NCI-H526 (cell line): ENCODE measurements at places on chromosomes 4 and X.

DNA sequence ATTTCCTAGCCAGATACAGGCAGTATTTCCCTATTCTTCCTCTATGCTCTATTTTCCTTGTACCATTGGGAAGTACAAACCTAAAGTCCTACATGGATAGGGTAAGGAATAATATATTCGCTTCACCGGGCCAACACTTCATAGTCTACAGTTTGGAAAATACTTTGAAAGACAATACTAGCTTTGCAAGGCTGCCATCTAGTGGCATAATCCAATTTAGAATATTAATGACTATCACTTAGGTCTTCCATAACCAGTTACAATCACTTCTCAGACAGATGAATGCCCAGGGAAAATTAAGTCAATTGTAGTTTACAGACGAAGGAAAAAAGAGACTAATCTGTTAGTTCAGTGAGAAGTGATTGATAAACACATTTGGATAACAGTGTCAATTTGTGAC, 141.0 kb upstream of the FAM47C start:
- peak; percentile 76 for DNase-seq

DNA sequence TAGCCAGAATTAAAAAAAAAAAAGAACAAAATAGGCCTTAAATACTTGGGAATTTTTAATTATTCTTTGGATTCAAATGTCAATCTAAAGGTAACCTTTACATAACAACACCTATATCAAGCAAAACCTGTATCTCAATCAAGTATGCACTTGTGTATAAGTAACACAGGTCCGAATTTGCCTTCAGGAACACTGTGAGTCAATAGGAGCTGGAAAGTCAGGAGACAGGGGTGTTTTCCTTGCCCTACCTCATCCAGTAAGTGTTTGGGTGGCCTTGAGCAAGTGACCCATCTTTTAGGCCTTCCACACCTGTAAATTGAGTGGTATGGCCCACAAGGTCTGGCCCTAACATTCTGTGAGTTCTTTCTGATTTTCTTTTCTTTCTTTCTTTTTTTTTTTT, 40.8 kb upstream of the VEGFD start:
- no peak for DNase-seq

- DNase-seq = no peak
Measured at GRCh38 chr4:99361268-99361898, 8.8 kb upstream of the ADH1C start.

- no peak for DNase-seq
Measured at GRCh38 chr4:95869961-95870500, 30.1 kb downstream of the PDHA2 start.

DNA sequence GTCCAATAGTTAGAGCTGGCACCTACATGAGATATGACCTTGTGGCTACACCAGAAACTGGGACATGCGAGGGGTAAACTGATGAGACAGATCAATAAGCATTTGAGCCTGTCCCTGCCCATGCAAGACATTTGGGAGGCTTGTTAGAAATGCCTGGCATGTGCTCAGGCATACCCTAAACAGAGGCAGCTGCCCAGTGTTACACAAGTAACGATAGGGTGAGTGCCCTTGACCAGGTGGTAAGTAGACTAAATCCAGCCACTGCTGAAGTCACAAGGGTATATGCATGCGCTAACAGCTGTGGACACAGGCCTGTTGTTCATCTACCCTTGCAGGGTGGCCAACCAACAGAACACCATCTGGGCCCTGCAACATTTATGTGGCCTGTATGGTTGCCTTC, 56.1 kb upstream of the CCDC149 start:
- DNase-seq = no peak

DNA sequence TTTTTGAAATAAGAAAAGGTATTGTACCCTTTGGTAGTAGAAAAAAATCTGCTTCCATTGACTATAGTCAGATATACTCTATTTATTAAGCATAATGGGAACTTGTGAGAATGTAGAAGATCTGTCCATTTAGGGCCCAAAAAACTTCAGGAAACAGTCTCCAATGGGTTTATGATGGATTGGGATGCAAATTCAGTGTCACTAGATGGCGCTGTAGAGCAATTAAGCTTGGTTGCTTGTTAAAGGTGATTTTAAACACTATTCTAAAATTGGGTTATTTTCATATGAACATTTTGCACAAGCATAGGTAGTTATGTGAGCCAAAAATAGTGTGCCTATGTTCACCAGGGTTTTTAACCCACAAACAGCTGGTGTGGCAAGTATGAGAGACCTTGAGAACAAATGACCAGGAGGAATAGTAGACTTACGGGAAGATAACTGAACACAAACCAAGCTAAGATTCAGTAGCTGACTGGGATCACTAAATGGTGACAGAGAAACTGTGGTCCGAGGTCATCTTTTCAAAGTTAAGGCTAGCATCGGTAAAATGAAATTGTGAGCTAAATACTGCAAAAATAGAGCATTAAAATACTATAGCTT, 80.3 kb upstream of the LSM6 start:
- peak; percentile 8 for DNase-seq

DNA sequence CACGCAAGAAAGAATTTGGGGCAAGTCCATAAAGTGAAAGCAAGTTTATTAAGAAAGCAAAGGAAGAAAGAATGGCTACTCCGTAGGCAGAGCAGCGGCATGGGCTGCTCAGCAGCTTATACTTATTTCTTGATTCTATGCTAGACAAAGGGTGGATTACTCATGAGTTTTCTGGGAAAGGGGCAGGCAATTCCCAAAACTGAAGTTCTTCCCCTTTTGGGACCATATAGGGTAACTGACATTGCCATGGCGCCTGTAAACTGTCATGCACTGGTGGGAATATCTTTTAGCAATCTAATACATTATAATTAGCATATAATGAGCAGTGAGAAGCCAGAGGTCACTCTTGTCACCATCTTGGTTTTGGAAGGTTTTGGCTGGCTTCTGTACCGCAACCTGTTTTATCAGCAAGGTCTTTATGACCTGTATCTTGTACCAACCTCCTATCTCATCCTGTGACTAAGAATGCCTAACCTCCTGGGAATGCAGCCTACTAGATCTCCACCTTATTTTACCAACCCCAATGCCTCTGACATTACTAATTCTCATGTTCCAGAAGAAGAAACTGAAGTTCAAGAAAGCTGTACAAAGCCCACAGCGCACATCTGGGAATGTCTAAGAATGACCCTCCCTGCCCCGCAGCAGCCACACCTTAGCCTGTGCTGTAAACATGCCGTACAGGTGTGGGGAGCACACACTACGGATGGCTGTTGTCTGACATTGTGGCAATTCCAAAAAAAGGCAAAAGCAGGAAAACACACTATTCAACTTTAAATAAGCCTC, 18.6 kb downstream of the RXFP1 start:
- DNase-seq = no peak

- DNase-seq = peak; percentile 28
Measured at GRCh38 chr4:187618701-187619281, 376.8 kb upstream of the ZFP42 start.

DNA sequence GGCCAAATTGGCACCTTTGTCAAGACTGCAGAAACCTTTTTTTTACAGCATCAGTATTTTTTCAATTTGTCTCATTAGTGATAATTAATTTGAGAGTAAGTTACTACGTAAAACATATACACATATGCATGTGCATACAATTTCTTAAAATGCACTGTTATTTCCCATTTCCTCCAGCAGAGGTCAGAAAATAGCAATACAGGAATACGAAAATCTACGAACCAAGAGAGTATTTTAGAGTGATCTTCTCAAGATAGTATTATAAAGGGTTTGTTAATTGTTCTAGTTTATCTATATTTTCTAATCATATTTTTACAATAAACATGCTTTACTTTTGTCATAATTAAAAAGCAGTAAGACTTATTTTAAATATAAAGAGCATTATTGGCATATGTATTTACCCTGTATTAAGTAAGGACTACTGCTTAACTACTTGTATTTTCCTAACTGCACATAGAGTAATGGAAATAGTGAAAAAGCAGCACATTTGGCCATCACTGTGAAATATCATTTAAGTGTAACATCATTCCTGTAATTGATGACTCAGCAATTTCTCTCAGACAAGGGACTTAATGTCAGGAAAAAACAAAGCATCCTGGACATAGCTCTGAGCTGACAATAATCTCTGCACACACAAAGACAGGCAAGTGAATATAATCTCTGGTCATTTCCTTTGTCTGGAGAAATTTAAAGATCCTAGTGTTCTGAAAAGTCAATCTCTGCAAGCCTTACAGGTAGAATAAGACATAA, 45.6 kb downstream of the MAOB start:
- peak; percentile 25 for DNase-seq

DNA sequence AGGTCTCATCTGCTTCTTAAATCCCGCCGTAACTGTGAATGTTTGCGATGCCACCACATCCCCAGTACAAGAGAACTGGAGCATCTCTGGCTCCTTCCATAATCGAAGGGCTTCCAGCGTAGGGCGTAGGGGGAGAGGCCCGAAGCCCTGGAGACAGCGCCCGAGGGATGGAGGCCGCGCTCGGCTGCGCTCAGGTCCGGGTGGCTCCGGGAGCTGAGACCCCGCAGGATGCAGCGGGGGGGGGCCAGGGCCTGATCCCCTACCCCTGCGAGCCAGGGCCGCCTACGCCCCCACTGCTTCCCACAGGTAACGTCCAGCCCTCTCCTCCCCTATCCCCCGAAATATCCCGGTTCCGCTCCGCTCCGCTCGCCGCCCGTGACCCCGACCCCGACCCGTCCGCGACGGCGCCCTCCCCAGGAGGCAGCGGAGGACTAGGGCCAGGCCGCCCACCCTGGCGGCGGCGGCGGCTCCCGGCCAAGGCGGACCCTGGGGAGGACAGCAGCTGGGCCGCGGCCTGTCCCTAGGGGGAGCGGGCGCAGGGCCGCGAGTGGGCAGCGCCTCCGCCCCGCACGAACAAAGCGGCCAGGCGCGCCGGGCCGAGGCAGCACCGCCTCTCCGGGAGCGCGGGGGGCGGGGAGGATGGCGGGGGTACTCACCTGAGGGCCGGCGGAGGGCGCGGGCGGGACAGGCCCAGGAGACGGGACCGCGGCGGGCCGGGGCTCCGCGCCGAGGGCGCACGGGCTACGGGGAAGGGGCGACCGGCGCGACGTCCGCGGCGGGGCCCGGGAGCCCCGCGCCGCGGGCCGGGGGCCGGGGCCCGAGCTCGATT, 723 bp downstream of the WDFY3 start:
- peak; percentile 69 for DNase-seq

GRCh38 chrX:153875391-153876111, 10.4 kb downstream of the L1CAM start:
- no peak for DNase-seq

- DNase-seq = no peak
Measured at GRCh38 chr4:157076578-157076947, 613 bp downstream of the GLRB start.

DNA sequence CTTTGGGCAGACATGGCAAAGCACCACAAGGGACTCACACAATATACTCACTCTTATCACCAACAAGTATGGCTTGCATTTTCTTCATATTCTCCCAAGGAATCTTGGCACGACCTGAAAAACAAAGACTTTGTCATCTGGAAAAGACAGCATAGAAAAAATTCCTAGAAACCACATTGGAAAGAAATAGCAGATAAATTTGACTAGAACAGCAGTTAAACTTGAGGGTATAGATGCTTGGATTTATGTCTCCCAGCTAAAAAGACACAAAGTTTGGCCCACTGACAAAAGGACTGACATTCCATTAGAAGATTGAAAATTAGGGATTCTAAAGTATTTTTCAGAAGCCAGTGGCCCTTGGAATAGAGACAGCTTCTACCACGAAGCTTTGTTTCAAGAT, 6.9 kb upstream of the VEGFC start:
- DNase-seq = no peak

DNA sequence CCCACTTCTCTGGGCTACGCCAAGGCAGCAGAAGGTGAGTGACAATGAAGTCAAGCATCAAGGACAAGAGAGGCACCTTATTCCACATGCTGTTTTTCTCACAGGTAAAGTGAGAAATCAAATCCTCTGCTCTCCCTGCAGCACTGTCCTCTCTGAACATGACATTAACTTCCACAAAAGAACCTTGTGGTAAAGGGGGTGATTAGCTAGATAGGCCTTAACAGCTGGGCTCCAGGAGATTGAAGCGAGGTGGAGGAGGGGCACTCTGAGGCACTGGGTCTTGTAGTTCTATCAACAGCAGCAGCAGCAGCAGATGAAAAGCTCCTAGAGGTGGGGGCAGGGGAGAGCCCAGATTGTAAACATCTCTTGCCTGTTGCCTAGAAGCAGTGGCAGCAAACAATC, 96.8 kb upstream of the CXXC4 start:
- no peak for DNase-seq

- peak; percentile 34 for DNase-seq
Measured at GRCh38 chrX:70171624-70172023, 5.7 kb upstream of the DGAT2L6 start.

DNA sequence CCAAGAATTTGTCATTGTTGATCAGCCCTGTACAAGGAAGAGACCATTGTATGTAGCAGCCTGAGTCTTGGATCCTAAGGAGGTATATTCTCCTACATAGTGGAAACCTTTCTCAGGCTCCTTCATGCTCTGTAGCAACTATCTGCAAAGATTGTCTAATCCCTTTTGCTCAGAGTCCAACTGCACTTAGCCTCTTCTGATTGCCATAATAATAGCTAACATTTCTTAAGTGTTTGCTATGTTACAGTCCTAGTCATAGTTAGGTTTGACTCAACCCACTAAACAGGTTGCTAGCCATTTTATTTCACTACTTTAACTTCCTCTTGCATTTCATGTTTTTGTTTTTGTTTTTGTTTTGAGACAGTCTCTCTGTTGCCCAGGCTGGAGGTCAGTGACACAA, 50.8 kb upstream of the SLC16A2 start:
- no peak for DNase-seq

DNA sequence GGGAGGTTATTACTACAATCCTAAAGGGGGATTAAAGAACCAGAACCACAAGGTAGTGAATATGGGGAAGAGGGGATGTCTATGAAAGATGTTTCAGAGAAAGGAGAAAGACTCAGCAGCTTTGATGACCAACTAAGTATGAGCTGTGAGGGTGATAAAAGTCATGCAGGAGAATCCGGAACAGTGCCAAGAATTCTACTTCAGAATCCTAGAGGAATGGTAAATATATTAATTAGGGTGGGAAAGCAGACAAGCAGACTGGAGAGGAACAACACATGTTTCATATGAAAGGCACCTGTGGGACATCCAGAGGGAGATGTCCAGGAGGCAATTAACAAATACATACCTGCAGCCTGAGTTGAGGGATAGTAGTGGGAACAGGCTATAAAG, 642.2 kb upstream of the DIPK2B start:
- DNase-seq = no peak

DNA sequence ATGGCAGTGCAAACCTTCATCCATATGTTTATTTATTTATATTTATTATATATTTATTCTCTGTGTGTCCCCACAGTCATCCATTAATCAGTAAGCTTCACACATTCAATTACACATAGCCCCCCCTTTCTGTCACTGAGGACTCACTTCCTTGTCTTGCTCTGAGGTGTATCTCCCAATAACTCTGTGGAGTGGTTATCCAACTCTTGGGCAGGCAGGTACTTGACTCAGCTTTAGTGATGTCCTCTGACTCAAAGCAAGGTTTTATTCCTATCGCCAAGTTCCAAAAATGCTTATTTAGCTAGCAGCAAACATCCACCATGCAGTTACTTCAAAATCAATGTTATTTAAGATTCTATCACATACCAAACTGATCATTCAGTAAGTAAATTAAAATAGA, 25.2 kb upstream of the NDP start:
- no peak for DNase-seq
